ENCODE measurements at places on chromosomes 5 and 9.

DNA sequence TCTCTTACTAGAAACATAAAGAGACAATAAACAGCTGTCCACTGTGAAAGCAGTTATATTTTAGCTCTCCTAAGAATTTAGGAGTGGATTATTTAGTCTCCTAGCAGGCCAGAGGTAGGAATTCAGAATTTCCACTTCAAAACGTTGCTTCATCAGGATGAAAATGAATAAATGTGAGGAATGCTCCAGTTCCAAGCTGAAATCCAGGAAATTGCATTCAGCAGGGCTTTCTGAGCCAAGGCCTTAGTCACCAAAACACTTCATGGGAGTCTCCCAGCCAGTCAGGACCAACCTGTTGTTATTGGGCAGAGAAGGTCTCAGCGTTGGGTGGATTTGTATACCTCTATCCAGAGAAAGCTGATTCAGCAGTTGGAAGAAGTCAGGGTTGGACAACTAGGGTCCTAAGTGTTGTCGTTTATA, 1040.3 kb downstream of the TLE1 start:
- no peak for DNase-seq

DNA sequence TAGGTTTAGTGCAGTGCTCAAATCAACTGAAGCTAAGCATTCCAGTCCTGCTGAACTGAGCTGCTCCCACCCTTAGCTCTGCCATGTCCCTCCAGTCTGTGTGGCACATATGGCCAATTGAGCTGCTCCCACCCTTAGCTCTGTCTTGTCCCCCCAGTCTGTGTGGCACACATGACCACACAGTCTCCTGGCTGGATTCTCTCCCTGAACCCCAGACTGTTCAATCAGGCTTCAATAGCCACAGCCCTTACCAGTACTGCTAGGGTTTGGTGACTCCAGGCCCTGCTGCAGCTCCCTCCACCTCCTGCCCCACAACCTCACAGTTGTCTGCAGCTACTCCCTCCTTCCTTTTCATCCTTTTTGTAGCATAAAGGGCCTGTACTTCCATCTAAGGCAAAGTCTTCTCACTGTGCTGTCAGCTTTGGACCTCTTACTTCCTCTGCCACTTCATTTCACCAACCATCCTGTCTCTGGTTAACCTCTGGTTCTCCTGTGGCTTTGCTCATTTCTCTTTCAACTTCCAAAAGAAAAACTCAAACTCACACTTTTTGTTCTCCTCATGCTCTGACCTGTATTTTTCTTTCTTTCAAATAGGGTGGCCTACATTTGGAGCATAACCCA, 50.8 kb downstream of the ADAMTS12 start:
- no peak for DNase-seq

- no peak for DNase-seq
Observed at GRCh38 chr9:36815566-36816348, 218.3 kb downstream of the PAX5 start.

DNA sequence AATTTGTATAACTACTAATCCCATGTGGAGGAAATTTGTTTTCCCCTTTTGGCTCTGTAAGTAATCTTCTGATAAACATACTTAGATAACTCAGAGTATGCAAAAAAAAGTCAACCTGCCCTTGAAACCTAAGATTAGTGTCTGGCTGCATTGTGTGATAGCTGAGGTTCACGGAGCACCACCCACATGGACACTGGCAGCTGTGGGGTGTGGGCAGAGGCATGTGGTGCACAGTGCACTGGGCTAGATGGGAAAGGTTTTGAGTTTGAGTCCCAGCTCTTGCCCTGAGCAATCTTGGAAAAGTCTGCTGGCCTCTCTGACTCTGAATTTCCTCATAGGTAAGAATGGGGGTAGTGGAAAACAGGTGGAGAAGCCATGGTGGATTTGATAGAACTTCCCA, 75.1 kb downstream of the PLCXD3 start:
- DNase-seq = no peak

- DNase-seq = no peak
Observed at GRCh38 chr9:70954596-70955143, 166.8 kb downstream of the TRPM3 start.

- no peak for DNase-seq
Observed at GRCh38 chr9:107355394-107355793, 72.3 kb downstream of the RAD23B start.

DNA sequence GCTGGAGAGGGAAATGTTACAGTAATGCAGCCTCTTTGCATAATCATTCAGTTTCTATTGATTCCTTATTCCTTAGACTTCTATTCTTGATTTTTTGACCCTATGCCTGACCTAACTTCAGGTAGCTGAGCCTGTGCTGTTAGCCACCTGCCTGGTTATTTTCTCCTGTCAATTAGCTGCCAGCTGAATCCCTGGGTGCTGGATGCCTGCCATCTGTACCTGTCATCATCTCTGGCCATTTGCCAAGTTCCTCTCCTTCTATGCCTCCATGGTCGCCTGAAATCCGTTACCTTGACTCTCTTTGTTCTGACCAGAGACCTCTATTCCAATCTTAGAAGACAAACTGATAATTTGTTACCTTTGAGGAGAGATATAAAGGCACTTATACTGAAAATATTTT, 178.3 kb downstream of the CAVIN4 start:
- DNase-seq = no peak

All from stimulated activated CD8-positive, alpha-beta memory T cell treated with anti-CD3 and anti-CD28 coated beads, Interleukin-15, amount 100 ng/mL, for 4 hours (primary cell).